ENCODE measurements at places on chromosomes 3 and 15.

GRCh38 chr15:99125061-99125891, 20.4 kb downstream of the SYNM start:
- no peak for DNase-seq

DNA sequence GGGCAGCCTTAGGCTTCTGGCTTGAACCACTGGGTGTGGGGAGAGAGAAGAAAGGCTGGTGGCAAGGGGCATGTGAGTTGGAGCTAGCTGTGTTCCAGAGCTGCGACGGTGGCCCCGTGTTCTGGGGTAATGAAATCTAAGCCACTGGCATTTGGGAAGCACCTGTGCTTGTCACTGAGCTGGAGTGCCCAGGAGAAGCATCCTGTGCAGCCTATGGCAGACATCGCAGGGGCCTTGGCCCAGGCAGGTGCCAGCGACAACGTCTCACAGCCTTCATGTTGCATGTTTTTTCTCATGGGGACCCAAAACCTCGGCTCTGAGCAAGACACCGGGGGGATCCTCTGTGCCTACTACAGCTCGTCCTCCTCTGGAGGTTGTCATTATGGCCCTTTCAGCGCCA, 91.1 kb upstream of the PLXNA1 start:
- DNase-seq, result no peak

GRCh38 chr15:51853998-51854397, 24.5 kb downstream of the TMOD3 start:
- no peak for DNase-seq

DNA sequence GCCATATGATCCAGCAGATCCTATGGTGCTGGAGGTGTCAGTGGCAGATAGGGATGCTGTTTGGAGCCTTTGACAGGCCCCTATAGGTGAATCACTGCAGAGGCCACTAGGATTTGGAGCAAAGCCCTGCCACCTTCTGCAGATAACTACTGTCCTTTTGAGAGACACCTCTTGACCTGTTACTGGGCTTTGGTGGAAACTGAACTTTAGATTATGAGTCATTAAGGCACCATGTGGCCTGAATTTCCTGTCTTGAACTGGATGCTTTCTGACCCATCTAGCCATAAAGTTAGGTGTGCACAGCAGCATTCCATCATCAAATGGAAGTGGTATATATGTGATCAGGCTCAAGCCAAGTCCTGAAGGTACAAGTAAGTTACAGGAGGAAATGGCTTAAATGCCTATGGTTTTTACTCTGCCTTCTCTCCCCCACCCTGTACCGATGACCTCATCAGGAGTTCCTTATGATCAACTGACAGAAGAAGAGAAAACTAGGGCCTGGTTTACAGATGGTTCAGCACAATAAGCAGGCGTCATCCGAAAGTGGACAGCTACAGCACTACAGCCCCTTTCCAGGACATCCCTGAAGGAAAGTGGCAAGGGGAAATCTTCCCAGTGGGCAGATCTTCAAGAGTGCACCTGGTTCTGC, 565.6 kb upstream of the AGTR1 start:
- no peak for DNase-seq

DNA sequence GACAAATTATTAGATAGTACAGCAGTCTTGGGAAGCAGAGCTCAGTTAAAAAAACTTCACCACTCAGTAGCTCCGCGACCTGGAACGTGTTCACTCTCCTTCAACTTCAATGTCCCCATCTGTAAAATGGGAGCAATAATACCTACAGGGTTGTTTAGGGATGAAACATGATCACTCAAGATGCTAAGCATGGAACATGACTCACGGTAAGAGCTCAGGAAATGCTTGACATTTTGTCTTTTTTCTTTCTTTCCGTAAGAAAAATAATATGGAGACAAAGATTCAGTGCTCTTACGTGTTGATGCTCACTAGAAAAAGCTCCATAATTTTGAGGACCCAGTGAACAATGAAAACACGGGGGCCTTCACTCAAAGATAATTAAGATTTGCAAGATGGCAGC, 606.7 kb upstream of the MDFIC2 start:
- no peak for DNase-seq

DNA sequence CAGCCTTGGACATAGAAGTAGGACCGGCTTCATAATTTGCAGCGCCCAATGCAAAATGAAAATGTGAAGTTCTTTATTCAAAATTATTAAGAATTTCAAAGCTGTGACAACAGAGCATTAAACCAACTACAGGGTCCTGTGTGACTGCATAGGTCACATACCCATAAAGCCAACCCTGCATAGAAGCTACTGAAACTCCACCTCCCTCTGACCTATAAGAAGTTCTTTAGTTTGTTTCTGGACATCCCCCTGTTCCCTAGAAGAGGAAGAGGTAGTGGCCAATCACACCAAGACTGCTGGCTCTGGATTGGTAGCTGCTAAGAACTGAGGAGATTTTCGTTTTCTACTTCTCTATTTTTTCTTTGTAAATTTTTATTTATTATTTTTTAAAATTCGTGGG, 9.0 kb upstream of the SELENOT start:
- DNase-seq, result no peak

DNA sequence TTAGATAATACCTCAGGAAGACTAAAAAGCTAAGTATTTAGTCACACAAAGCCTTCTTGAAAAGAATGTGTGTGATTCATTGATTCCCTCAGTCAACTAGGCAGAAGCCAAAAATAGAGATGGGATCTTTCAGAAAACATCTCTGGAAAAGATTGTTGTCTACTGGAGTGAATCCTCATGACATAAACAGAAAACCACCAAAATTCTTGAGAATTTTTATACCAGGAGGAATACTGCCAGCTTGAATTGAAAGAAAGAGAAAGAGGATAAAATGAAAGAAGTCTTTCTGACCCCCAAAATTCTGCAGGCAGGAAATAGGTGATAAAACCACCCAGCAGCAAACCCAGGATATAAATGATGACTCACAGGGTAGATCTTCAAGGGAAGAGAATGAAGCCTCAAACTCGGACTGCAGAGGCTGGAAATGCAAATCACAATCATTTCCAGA, 363.1 kb upstream of the PLSCR5 start:
- no peak for DNase-seq

GRCh38 chr3:71517271-71517791, 66.2 kb downstream of the FOXP1 start:
- DNase-seq, result no peak

DNA sequence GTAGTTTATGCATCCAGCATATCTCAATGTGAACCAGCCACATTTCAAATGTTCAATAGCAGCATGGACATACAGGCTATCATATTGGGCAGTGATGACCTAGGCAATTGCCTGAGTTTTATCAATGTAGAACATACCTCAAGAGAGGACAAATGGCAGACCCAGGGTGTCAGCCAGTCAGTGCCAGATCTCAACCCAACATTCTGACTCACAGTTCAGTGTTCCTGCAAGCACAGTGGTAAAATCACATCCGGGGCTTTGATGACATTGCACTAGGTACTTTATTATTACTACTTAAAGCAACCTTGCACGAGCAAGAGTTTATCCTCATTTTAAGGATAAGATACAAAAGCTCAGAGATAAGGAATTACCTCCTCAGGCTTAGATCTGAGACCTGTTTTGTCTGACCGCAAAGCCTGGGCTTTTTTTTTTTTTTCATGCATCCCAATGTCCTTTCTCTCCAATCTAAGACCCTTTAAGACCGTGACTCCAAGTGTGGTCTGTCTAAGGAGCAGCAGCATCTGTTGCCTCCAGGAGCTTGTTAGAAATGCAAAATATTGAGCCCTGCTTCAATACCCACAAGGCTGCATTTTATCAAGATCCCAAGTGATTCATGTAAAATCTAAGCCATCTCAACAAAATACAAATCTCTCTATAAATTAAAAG, 60.1 kb downstream of the SLC12A1 start:
- no peak for DNase-seq

- no peak for DNase-seq
These were observed 102.1 kb upstream of the FRMD4B start for GRCh38 chr3:69488026-69488425.

GRCh38 chr3:159934216-159934615, 54.4 kb upstream of the IL12A start:
- DNase-seq, result no peak

GRCh38 chr3:127755305-127755681, 67.0 kb downstream of the MGLL start:
- no peak for DNase-seq

- DNase-seq, result no peak
These were observed 173.2 kb downstream of the THSD4 start for GRCh38 chr15:71288348-71288955.

DNA sequence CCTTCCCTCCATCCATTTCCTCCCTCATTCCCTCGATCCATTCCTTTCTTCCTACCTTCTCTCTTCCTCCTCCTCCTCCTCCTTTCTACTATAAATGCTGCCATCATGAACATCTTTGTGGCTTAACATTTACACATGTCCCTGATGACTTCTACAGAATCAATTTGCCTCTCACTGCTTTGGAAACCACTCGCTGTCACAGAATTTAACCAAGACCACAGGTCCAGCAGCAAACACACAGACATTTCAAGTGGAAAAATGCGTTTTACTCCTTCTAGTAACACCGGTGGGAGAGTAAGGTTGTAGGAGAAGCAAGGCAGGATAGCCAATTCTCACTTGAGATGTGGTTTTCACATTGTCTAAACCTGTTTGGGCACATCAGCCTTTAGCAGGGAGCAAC, 101.4 kb upstream of the LRIG1 start:
- no peak for DNase-seq

DNA sequence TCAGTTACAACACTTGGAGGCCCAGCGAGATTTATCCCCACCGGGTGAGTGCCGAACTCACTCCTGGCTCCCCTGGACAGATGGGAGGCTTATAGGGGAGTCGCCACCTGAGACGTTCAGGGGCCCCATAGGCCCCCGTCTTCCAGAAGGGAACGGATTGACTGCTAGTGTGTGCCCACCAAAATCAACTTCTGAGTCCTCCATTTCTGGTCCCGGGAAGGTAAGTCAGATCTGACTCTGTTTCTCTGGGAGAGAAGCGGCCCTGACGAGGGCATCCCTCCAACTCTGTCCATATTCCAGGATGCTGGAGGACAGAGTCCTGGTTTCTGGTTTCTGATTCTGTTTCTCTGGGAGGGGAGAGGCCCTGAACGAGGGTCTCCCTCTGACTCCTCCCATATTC, 44.3 kb downstream of the ZBTB11 start:
- no peak for DNase-seq

- DNase-seq, result no peak
These were observed 32.3 kb downstream of the SRP14 start for GRCh38 chr15:40006646-40007045.

GRCh38 chr15:61049934-61050333, 179.2 kb downstream of the RORA start:
- DNase-seq, result no peak

- no peak for DNase-seq
These were observed 2.2 kb upstream of the ALPK3 start for GRCh38 chr15:84814916-84815315.

- DNase-seq, result no peak
These were observed 97.0 kb upstream of the NMNAT3 start for GRCh38 chr3:139774560-139775302.

GRCh38 chr15:98505611-98506031, 142.7 kb upstream of the IGF1R start:
- DNase-seq, result no peak

DNA sequence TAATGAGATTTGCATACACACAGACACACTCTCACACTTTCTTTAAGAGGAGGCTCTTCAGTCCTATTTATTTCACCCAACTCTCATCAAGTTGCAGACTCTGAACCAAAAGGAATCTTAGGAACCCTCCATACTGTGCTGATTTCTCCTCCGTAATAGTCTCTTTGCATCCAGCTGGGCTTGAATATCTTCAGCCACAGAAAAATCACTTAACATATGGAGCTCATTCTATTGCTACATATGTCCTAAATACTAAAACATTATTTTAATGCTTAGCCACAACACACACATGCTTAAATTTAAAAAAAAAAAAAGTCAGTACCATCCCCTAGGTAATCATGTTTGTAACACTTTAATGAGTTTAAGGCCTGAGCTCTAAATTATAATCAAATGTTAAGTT, 287.5 kb upstream of the CNTN6 start:
- no peak for DNase-seq
